ENCODE measurements at places on chromosomes 7 and 10.

DNA sequence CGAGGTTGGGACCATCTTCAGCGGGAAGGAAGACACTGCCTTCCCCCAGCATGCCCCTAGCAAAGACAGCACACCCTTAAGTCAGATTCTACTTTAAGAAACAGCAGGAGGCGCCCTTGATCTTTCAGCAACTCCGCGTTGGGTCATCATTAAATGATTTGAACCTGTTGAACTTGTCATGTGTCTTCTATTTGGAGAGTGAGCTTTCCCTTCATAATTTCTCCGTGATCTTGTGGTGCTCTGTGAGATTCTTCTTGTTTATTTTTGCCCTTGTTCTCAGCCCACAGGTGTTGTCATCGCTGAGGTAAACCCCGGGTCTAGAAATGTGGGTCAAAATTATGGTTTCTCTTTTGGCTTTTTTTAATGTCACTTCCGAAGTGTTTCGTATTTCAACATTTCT is 49.5 kb upstream of the PITRM1 start:
- no peak for DNase-seq

GRCh38 chr7:128530855-128531104 is 54.2 kb downstream of the METTL2B start:
- DNase-seq, result no peak

GRCh38 chr7:92336662-92337340 is 91.0 kb downstream of the ANKIB1 start:
- no peak for DNase-seq

- DNase-seq, result no peak
Observed at GRCh38 chr10:45526309-45526905, 146.2 kb downstream of the ZFAND4 start.

DNA sequence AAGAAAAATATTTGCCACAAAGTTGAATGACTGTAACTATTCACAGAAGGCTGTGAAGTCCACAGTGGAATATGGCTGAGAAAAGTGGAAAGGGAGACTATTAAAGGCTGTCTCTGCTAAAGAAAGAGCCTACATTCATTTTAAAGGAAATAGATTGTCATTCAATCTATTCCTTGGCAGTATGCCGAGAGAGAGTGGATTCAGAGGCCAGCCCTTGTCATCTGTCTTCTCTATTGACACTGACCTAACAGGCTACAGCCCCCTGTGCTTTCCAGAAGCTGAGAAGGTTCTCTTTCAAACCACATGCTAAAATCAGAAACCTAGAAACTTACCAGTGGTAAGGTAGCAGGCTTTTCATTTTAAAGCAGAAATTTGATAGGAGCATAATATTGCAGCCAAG is 12.1 kb downstream of the ODAD2 start:
- DNase-seq, result no peak

- no peak for DNase-seq
Observed at GRCh38 chr10:31830887-31831286, 97.7 kb downstream of the ARHGAP12 start.

DNA sequence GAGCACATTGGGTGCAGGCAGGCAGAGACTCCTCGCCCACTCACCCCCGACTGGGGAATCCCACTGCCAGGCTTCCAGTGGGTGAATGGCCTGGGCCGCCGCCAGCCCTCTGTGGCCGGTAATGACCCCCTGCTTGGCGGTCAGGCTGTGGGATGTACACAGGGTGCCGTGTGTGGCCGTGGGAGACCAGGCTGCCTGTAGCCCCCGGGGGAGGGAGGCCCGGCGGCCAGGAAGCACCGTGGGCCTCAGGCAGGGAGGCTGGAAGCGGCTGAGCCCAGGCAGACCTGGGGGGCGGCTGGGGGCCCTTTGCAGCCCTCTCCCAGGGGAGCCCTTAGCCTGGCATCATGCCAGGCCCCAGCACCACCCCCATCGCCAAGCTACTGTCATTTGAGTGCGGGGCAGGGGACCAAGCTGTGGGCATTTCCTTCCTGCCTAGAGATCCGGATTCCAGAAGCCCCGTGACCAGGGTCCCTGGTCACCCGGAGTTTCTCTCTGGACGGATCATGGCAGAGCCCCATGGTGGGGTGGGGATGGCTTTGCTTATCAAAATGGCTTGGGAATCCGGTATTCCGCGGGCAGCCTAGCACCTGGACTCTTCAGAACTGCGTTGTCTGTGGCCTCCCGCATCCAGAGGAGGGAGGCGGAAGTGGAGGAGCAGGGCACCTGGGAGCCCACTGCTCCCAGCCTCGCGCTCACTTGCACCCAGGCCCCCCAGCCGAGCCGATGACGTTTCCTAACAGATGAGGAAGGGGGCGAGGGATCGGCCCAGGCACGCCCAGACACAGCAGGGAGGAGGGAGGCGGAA is 1.1 kb downstream of the TTYH3 start:
- no peak for DNase-seq

All from BJ (cell line).